ENCODE measurements at places on chromosomes 3 and 15. TPM values are rescaled to one million over a fixed set of nuclear protein-coding genes. Genes with fewer than 3 reads are reported as not detected.

Gene SLC2A2
- not detected for total RNA-seq

Gene UQCC5
- 6.5 TPM for total RNA-seq

Gene CAMK2N2
- total RNA-seq: 0.13 TPM

Gene MYZAP
- total RNA-seq: 0.07 TPM

Gene FOXB1
- total RNA-seq: not detected

Gene PPARG
- total RNA-seq: 25.3 TPM

Gene B3GALNT1
- 21.2 TPM for total RNA-seq

Gene GRK7
- not detected for total RNA-seq

Gene ERICH6
- 0.03 TPM for total RNA-seq

Gene CD80
- total RNA-seq: not detected

Gene IQCF5
- not detected for total RNA-seq

Gene TADA3
- 89.1 TPM for total RNA-seq

Gene SYNPR
- not detected for total RNA-seq

Gene GREM1
- 166 TPM for total RNA-seq

Gene FANCI
- total RNA-seq: 11.3 TPM

Gene GOLGA6L24
- not detected for total RNA-seq

Gene TMEM207
- total RNA-seq: not detected

Gene LYZL4
- total RNA-seq: not detected

Gene ALDH1A2
- 3.8 TPM for total RNA-seq

Gene DUOXA1
- total RNA-seq: 0.07 TPM

Gene PRICKLE2
- total RNA-seq: 35.4 TPM

Gene RHCG
- 0.07 TPM for total RNA-seq

Gene CFAP91
- total RNA-seq: 0.72 TPM

Gene CCR3
- total RNA-seq: not detected

Gene TFG
- 82.4 TPM for total RNA-seq

Gene CYP11A1
- total RNA-seq: 0.26 TPM

Gene RASL12
- 0.39 TPM for total RNA-seq

Gene CLDN18
- not detected for total RNA-seq

Gene MOBP
- not detected for total RNA-seq

Data from smooth muscle cell of the pulmonary artery (primary cell).